ENCODE measurements at places on chromosomes 6 and 20.

DNA sequence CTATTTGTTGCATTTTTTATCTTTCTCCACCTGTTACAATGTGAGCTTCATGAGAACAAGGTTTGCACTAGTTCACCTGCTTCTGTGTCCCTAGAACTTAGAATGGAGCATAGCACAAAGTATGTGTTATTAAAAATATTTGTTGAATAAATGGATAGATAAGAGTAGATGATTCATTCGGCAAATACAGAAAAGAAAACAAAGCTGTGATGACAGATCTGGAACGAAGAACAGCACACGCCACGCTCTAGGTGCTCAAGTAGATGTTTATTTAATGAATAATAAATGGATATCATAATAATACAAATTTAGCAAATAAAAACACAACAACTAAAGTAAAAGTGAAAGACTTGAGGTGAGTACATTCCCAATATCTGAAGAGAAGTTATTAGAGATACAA lies 273.1 kb downstream of the HAO1 start:
- no peak for DNase-seq

DNA sequence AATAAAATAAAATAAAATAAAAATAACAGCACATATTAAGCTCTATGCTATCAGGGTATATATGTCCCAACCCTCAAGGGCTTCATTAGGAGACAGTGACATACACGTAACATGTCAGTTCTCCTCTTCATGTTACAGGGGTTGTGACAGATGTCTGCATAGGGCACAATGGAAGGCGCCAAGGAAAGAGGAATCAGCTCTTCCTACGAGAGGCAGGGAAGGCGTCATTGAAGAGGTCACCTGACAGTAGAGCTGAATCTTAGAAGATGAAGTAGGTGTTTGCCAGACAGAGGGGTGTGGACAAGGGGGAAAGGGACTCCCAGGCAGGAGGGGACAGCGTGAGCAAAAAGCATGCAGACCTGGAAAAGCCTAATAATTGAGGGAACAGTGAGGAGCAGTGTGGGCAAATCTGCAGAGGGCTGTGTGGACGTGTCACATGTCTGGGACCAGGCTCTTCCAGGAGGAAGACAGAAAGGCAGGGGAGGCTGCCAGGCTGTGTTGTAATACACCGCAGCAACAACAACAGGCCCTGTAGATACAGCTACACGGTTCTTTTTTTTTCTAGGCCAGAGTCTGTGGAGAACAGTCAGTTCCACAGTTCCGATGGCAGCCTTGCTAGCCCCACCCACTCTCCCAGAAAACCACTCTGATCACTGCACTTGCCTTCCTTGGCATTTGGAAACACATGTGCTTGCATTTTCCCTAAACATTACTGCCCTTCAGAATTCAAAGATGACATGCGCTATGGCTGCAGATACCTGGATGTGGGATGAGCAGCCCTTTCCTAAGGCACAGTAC lies 2.5 kb upstream of the FKBP5 start:
- DNase-seq = no peak

DNA sequence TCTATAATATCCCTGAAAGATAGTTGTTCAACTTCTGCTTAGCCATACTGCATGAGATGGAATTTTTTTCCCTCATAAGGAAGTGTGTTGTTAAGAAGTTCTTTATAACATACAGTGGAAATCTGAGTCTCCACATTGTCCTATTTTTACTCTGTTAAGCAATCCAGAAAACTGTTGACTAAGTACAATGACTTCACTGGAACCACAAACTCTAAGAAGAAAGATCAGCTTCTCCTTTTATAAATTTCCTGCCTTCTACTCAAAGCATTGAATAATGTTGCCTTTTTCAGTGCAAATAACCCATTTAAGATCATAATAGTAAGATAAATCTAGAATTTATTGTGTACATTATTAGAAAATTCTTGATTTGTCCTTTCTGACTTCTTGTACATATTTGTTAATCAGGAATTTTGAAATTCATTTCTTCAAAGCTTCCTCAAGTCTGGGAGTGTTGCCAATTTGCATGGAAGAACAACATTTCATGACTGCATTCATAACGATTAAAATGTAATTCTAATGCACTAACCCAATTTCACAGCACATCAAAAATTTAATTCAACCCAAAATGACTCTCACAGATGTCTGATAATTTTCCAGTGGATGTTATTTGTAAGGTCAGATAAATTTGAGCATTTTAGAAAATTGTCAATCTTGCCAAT lies 45.6 kb upstream of the ANKEF1 start:
- DNase-seq = no peak

GRCh38 chr6:87154641-87154992 lies 748 bp upstream of the ZNF292 start:
- no peak for DNase-seq

GRCh38 chr20:409697-410559 lies 1.8 kb downstream of the RBCK1 start:
- DNase-seq = no peak

DNA sequence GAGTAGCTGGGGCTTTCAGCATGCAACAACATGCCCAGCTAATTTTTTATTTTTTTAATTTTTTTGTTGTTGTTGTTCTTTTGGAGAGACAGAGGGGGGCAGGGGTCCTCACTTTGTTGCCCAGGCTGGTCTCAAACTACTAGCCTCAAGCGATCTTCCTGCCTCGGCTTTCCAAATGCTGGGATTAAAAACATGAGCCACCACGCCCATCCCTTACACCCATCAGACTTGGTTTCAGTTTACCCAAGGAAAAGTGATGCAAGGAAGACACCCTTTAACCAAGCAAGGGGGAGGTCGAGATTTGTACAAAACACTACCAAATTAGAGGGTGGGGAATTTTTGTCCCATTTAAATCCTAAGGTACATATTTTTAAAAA lies 210.1 kb downstream of the ARHGAP18 start:
- no peak for DNase-seq

DNA sequence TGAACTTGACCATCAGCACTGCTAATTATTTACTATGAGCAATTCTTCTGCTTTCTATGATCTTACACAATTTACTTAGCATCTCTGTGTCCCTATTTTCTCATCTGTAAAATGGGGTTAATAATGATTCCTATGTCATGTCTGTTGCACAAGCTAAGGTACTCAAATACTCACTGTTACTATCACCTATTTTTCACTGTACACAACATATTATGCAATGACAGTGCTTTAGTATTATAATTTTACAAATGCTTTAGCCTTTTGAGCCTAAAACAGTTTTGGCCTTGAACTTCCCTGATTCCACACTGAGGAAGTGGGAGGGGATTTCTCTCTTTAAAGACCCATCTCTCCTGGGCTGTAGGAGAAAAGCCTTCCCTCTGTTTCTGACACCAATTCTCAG lies 36.9 kb upstream of the THEMIS start:
- DNase-seq = no peak

- no peak for DNase-seq
Measured at GRCh38 chr6:133769463-133769862, 119.5 kb upstream of the TCF21 start.

DNA sequence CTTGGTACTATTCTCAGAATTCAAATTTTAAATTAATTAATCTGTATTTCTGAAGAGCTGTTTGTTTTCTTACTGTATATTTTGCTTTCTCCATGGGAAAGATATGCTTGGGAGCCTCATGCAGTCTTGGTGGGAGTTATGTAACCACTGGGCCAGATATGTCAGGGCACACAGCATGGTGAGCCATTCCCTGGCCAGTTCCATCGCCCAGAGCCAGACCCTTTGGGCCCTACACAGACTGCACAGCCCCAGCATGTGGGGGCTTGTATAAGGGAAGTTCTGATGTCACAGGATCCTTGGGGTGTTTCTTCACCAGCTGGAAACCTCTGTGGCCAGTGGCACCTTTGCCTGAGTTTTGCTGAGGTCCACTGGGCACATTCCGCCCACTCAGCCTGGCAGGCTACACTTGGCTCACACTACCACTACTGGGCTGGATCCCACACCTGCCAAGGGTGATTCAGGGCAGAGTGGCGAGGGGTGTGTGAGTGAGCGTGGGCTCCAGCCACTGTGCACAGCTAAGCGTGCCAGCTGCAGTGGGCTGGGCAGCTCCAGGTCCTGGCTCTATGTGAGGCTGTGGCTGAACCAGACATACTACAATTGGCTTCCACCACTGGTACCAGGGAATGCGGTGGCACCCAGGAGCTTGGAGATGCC lies 293.5 kb downstream of the ARHGAP18 start:
- DNase-seq = no peak

GRCh38 chr6:147043994-147044477 lies 160.2 kb upstream of the STXBP5 start:
- no peak for DNase-seq
